Stimulated activated CD4-positive, alpha-beta T cell treated with anti-CD3 and anti-CD28 coated beads, Interleukin-12 subunit alpha, Interleukin-12 subunit beta, amount 100 ng/mL, for 48 hours (primary cell): ENCODE measurements at places on chromosomes 7 and 10.

DNA sequence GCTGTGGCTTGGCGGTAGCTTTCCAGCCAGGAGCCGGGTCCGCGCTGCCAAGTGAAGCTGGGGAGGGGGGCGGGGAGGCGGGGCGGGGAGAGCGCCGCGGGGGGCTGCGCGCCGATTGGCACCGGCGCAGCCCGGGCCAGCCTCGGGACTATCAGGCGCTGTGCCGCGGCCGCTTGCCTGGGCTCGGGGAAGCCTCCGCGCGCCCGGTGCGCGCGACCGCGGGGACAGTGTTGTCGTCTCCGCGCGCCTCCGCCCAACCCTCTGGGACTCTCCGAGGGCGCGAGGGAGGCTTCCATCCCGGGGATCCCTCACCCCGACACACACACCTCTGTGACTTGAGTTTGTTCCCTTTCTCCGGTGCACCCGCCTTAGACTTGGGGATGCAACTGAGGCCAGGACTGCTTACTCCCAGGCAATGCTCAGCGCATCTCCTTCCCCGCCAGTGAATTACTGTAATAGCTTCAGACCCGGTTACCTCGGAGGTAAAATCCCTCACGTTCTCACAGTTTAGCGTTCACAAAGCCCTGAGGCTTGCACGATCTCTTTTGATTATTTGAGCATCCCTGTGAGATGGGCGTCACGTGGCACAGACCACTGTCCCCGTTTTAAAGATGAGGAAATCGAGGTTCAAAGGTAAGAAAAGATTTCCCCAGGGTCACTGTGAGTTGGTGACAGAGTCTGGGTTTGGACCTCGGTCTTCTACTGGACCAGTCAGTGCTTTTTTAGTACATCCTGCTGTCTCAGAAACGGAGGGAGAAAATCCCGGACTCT, at the start of gene NKX1-2:
Gene NKX1-2 (minus strand): TSS at position 24 of the 771 bp plus-strand sequence. CDS start 92 bp downstream, outside the sequence.
- no peak for DNase-seq

GRCh38 chr7:116317907-116318306, 107.6 kb downstream of the TES start:
- DNase-seq: no peak

GRCh38 chr10:33145451-33146188, 187.6 kb upstream of the ITGB1 start:
- DNase-seq: no peak

DNA sequence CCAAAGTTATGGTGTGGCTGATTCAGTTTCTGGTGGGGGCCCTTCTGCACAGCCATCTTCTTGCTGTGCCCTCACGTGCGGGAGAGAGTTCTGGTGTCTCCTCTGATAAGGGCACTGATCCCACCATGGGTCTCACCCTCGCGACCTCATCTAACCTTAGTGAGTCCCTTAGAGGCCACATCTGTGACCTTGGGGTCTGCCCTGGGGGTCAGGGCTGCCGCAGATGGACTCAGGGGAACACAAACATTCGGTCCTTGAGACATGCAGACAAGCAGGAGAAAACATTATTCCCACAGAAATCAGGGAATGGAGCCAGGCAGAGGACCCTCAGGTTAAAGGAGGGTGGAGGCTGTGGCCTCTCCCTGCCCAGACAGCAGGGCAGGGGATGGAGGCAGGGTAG, 177.9 kb downstream of the DNAJB6 start:
- DNase-seq: no peak

- DNase-seq: no peak
These were observed 2.8 kb downstream of the GIMAP8 start for GRCh38 chr7:150453181-150453580.

GRCh38 chr10:93390306-93391090, 91.6 kb downstream of the MYOF start:
- no peak for DNase-seq

DNA sequence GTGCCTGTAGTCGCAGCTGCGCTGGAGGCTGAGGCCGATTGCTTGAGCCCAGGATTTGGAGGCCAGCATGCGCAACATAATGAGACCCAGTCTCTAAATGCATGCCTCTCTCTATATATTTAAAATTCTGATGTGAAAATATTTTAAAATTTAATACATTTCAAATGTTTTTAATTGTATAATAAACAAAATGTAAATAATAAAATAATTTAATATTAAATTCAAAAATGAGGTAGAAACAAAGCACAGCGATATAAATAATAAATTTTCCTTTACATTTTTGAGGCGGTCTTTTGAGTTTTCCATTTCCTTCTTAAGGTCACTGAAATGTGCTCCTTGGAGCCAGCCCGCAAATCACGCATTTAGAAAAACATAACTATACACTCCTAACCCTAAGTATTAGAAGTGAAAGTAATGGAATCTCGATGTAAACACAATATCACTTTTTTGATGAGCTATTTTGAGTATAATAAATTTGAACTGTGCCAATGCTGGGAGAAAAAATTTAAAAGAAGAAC, 523 bp upstream of the CDK1 start:
- no peak for DNase-seq

DNA sequence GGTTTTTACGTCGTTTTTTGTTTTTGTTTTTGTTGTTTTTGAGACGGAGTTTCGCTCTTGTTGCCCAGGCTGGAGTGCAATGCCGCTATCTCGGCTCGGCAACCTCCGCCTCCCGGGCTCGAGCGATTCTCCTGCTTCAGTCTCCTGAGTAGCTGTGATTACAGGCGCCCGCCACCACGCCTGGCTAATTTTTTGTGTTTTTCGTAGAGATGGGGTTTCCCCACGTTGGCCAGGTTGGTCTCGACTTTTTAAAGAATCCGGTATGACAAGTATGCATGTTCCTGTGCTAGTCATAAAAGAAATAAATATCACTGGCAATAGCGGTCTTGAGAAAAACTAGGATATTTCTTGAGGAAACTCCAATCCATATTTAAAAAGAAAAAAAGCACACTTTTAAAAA, 2.7 kb upstream of the ARL4A start:
- DNase-seq: no peak

DNA sequence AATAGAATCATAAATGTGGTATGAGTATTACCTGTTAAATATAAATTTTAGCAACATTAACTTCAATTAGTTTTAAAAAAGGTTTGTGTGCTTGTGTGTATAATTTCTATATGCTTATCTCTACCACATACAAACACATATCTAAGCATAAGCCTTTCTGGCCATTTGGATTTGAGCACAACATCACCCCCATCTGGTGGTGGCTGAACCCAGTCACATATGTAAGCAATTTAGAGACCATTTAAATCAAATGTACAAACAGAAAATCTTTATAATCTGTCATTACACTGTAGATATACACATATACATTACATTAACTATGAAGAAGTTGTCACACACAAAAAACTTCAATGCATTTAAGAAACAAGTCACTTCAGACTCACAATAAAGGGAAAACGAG, 31.7 kb downstream of the GPR22 start:
- no peak for DNase-seq

- no peak for DNase-seq
These were observed 229.1 kb downstream of the ELFN1 start for GRCh38 chr7:1899196-1899595.

DNA sequence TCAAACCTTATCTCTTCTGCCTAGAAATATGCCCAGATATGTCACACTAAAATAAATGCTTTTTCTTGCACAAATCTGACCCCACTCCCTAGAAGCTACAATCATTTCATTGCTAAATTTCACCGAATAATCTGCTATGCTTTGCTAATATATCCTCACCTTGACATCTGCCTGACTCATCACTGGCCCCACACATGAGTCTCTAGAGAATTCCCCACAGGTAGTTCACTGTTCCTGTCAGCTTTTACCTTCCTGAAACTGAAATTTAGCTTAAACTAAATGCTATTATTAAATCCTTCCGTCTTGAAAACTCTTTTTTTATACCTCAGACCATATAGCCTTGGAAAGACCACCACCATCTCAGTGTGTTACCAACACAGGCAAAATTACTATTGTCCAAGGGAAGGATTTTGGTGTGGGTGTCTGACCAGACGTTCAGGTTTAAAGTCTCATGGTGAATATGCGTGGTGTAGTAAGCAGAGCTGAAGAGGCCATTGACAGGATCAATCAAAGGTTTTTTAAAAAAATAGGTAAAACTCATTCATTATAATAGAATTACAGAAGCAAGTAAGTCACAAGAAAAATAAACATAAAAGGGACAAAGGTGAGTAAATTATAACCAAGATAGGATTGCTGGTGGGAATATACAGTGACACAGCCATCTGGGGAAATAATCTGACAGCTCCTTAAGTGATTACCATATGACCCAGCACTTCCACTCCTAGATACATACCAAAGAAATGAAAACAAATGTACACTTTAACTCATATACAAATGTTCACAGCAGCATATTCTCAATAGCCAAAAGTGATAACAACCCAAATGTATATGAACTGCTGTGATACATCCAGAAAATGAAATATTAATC, 173.5 kb downstream of the KMT2E start:
- no peak for DNase-seq

DNA sequence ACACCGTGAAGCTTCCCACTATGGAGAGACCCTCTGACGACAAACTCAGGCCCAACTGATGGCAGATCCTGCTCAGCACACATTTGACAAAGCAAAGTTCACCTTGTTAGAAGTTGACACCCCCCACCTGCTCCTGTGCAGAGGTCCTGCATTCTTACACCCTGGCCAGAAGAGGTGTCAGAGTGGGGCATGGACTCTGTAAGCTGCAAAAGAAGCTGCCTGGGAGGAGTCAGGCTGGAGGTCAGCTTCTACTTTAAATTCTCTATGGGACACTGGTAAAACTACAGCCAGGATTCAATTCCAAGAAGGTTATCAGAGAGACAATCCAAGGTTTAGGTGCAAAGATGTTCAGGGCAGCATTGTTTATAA, 20.0 kb upstream of the TNS3 start:
- no peak for DNase-seq

DNA sequence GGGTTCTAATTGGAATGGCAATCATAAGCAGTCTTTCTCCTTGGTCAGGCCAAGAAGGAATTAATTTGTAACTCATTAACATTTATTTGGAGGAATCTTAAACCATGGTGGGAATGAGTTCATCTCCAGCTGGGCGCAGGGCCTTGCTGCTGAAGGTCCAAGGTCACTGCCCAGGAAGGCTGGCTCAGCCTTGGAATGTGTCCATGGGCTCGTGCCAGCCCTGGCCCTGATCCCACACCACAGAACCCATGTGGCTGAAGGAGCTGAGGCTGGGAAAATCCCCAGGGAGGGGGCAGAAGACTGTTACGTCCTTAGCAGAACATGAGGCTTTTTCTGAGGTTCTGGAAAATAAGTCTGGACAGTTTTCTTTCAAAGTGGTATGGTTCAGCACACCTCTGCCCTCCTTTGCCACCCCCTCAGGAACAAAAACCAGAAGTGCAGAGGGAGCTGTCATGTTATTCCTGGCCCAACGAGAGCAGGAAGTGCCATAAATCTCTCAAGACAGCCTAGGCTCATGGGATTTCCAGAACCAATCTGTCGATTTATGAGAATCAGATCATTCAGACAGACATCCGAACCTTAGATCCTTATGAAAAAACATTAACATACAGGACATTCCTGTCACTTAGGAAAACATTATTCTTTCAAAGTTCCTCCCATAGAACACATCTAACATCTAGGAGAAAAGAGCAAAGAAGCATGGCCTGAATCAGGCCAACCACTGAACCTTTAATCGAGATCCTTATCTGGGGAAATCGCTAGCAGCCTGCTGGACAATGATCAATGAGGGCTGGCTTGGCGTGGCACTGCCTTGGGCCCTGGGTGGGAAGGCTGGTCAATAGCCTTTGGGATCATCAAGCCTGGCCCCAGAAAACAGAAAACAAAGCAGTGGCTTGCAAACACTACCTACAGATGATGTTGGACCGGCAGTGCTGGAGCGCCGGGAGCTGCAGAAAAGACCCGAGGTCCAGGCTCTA, 134.3 kb downstream of the TAX1BP1 start:
- no peak for DNase-seq

DNA sequence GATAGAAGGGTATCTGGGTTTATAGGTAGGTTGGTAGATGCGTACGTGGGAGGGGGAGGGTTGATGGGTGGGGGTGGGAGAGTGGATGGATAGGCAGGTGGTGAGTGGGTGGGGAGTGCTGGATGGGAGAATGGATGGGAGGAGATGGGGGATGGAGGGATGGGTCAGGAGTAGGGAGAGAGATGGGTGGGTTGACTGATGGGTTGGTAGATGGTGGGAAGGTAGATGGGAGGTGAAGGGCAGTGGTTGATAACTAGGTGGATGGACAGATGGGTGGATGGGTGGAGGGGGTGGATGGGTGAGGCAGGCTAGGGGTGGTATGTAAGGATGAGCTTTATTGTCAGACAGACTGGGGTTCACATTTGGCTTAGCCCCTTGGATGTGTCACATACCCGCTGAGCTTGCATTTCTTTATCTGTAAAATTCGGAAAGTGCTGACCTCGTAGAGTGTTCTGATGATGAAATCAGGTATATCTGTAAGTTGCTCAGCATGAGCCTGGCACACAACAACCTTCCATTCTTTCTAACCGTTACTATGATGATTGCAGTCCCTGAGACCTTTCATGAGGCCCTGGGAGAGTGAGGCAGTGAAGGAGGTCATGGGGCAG, 34.3 kb downstream of the SLIT1 start:
- no peak for DNase-seq

DNA sequence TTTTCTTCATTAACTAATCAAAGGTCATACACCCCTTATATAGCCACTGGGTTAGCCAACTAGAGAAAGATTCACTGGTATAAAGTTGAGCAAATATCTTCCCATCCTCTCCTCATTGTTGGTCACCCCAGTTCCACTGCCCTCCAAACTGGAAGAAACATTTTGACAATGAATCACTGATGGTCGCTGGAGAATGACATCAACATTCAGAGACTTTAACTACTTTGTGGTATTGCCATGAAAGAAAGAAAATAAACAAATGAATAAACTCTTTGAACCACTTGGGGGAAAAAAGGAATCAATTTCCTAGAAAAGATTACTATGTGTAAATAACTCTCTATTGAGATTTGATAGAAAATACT, 23.4 kb downstream of the HYCC1 start:
- DNase-seq: no peak

GRCh38 chr7:79949778-79950177, 184.9 kb upstream of the GNAI1 start:
- DNase-seq: no peak
